Mammary epithelial cell (primary cell): ENCODE measurements at places on chromosomes 5 and 9.

DNA sequence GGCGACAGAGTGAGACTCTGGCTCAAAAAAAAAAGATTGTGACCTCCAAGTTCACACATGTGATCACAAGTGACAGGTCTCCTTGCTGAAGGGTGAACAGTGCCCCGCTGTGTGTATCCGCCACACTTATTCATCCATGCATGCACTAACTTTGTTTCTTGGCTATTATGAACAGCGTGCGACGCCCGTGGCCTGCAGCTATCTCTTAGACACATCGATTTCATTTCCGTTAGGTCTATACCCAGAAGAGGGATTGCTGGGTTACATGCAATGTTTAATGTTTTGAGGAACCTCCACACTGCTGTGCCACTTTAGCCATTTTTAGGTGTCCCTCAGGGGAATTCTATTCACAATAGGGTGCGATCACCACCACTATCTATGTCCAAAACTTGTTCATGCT lies 12.1 kb upstream of the EGFL7 start:
- DNase-seq = no peak

- no peak for DNase-seq
These were observed 82.7 kb downstream of the NR6A1 start for GRCh38 chr9:124688238-124688904.

GRCh38 chr5:126647071-126647470 lies 46.3 kb downstream of the PHAX start:
- no peak for DNase-seq

DNA sequence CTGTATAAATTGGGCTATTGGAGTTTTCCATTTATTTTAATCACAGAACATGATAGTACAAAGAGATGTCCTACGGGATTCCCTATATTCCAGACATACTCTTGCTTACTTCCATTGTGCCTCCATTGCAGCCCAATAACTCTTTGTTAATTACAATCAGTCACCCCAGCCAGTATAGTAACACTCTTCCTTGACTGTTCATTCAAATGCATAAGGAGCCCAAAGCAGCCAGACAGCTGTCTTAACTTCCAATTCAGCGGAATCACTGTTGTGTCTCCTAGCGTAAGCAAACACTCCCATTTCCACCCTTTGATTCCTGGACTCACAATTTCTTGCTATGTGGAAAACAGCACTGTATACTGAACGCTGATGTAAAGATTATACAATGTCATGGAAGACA lies 942.3 kb downstream of the TAF11L14 start:
- DNase-seq = no peak

DNA sequence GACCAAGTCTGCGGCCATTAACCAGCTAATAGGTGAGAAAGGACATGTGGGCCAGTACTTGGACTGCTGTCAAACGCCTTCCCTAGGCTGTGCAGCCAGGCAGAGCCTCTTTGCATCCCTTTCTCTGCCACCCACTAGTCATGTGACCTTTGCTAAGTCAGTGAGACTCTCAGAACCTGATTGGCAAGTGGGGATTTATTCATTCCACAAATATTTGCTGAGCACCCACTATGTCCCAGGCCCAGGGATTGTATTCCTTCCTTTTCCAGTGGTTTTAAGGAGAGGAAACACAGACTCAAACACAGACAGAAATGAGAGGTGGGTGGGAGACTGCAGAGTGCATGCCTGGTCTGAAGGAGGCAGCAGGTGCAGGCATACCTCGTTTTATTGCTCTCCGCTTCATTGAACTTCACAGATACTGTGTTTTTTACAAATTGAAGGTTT lies 71.6 kb upstream of the GALNT10 start:
- DNase-seq = peak; percentile 57

DNA sequence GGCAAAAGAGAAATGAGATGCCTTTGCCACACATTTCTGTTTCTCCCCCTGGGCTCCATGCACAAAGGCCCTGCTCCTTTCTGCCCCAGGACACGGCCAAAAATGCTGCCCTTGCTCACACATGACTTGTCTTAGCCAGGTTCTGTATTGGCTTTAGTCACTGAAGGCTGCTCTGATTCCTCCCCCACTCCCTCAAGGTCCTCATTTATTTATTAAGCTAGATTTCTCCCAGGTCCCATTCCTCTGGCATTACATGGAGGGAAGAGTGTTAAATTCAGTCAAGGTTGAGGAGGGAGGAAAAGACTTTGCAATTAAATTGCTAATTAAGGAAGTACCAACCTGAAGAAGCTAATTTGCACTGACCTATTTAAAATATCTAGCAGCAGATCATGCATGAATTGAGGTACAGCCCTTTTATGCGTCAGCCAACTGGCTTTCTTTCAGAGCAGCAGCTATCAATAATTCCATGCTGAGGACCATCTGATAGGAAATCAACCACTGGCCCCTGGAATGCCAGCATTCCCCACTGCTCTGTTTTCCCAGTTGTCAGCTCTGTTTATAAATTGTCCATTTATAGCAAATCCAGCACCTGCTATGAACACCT lies 81.2 kb upstream of the MAP3K1 start:
- no peak for DNase-seq

GRCh38 chr5:168726342-168726741 lies 147.2 kb upstream of the PANK3 start:
- no peak for DNase-seq

DNA sequence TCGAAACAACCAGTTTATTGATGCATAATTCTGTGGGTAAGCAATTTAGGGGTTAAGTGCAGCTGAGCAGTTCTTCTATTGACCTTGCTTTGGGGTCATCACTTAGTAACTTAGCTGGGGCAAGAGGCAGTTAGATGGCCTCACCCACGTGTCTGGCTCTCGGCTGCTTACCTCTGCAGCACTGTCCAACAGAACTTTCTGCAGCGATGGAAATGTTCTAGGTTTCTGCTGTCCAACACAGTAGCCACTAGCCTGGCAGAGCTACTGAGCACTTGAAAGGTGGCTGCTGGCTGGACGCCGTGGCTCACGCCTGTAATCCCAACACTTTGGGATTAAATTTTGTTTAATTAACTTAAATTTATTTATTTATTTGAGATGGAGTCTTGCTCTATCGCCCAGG lies 13.1 kb upstream of the URM1 start:
- no peak for DNase-seq

DNA sequence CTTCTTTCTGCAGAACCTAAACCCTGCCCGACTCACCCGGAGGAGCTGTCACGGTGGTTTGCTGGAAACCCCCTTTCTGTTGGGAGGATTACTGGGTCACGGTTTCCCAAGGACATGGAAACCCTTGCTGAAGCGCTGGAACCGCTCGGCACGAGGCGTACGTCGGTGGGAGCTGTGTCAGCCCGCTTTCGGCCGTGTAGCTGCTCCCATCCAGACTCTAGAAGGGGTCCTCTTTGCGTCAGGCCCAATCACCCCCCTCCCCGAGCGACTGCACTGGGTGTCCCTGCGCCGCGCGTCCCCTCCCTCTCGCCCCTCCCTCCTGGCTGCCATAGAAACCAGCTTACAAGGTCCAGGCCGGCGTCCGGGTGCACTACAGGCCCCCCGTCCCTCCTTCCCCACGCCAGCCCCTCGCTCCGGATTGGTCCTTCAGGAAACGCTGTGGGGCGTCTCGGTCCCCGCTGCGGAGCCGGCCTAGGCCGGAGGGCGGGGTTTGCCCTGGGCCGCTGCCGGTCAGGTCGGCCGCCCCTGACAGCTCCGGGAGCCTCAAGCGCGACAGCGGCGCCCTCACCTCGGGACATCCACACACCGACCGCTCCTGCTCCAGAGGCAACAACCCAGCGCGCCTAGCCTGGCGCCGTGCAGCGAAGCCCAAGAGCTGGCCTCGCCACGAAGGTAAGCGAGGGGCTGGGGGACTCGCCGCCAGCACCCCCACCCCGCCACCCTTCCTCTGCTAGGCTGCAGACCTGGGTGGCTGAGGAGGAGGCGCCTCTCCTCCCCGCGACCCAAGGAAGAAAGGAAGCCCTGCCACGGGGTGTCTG lies at the start of gene NIM1K:
TSS of gene NIM1K (plus strand) at position 486 of the 818 bp plus-strand sequence. CDS start 53,551 bp downstream, outside the sequence.
- DNase-seq = no peak

DNA sequence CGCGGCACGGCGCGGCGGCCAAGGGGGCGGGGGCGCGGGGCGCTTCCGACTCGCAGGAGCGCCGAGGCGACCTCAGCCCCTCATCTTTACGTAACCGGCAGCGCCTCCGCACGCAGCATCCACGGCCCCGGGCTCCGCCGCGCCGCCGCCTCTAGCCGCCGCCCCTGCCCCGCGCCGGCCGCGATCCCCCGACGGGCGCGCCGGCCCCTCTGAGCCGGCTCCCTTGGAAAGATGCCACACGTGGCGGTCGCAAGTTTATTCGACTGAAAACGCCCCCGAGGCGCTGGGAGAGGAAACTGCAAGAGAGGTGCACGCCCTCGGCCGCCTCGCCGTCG lies 1.0 kb downstream of the KLF9 start:
- DNase-seq = no peak

DNA sequence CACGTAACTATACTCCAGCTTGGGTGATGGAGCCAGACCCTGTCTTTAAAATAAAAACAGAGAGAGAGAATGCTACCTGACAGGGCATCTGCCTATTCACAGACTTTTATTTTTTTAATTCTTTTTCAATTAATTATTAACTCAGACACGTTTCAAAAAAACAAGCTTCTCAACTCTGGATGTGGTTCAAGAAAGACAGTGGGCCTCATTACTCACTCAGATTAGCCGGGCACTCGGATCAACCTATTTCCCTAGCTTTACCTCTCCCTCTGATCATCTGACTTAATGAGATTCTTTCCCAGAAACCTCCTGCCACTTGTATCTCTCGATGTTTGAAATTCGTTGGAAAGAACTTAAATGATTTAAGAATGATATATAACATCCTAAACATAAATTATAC lies 134.1 kb downstream of the TRPM6 start:
- no peak for DNase-seq

- peak; percentile 20 for DNase-seq
These were observed at the start of gene AIF1L for GRCh38 chr9:131096269-131097125. Gene AIF1L (plus strand): TSS chr9:131096531. CDS start chr9:131096630, 99 bp downstream.

GRCh38 chr9:35756275-35757225 lies 2.5 kb upstream of the MSMP start:
- peak; percentile 23 for DNase-seq

GRCh38 chr9:69876981-69877380 lies 56.4 kb downstream of the CFAP95 start:
- no peak for DNase-seq

GRCh38 chr5:107668154-107669095 lies 2.3 kb downstream of the EFNA5 start:
- peak; percentile 68 for DNase-seq

GRCh38 chr9:96159596-96159995 lies 142.4 kb downstream of the HSD17B3 start:
- no peak for DNase-seq

- no peak for DNase-seq
These were observed 16.3 kb upstream of the SPINK4 start for GRCh38 chr9:33223696-33224095.

- peak; percentile 3 for DNase-seq
These were observed 245.2 kb upstream of the TARS1 start for GRCh38 chr5:33195431-33196165.

- DNase-seq = peak; percentile 61
These were observed 226.3 kb downstream of the AOPEP start for GRCh38 chr9:94952565-94953373.

DNA sequence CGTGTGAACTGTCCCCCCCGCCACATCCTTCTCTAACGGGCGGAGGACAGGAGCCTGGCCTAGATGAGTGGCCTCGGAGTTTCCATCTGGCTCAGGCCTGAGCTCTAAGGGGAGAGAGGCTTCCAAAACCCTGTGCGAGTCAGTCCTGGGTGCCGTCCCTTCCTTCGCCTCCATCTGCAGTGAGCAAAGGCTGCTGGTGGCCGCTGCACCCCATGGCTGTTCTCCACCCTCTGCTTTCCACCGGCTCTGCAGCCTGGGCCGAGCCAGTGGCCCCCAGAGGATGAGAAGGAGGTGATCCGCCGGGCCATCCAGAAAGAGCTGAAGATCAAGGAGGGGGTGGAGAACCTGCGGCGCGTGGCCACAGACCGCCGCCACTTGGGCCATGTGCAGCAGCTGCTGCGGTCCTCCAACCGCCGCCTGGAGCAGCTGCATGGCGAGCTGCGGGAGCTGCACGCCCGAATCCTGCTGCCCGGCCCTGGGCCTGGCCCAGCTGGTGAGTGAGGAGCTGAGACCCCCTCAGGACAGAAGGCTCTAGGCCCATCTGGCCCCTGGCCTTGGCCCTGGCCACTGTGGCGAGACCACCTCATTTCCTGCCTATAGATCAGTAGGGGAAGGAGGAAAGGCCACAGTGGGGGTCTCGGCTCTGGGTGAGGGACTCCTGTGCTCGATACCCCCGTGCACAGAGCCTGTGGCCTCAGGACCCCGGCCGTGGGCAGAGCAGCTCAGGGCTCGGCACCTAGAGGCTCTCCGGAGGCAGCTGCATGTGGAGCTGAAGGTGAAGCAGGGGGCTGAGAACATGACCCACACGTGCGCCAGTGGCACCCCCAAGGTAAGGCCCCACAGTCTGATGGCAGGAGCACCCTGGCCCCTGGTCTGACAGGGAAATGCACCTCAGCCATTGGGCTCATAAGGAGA lies 3.0 kb downstream of the PKN3 start:
- no peak for DNase-seq

GRCh38 chr5:35771839-35772238 lies 84.9 kb upstream of the IL7R start:
- DNase-seq = no peak

DNA sequence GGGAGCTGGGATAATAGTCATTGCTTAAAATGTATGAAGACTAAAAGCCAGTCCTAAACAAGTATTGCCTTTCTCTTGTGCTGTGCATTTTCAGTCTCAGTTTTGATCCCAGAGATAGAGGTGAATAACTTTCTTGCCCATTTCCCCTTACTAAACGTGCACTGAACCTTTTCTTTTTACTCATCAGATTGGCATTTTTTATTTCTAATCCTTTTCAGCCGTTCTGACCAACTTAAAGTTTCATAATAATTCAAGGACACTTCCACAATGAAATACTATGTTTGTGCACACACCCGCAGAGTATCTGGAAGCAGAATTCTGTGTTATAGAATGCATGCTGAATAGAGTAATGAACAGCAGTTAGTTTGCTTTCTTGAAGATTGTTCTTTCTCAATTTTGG lies 343.6 kb downstream of the LRRC70 start:
- DNase-seq = no peak

GRCh38 chr5:82620957-82621600 lies 342.9 kb upstream of the RPS23 start:
- DNase-seq = peak; percentile 44

DNA sequence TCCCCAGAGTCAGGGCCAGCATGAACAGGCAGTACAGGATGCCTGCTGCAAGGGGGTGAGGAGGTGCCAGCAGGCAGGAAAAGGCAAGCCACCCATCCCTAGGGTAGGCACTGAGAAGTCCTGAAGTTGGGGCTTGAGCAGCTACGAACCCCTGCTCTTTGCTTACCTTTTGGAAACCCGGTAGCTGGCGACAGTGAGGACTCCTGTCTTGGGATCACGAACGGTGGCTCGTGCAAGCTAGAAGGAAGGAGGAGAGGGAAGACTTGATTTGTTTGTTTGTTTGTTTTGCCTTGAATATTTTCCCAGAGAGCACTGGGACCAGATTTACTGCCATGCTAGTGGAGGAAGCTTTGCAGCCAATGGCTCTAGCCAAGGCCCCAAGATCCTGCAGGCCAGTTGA lies 23.7 kb downstream of the P4HA2 start:
- DNase-seq = no peak

- no peak for DNase-seq
These were observed 106.1 kb downstream of the THBS4 start for GRCh38 chr5:80141147-80141671.

GRCh38 chr9:134205672-134206310 lies 41.4 kb upstream of the RNU6ATAC start:
- no peak for DNase-seq
